Colonic mucosa (tissue), 4 donors: ENCODE measurements at places on chromosomes 13 and 19.

DNA sequence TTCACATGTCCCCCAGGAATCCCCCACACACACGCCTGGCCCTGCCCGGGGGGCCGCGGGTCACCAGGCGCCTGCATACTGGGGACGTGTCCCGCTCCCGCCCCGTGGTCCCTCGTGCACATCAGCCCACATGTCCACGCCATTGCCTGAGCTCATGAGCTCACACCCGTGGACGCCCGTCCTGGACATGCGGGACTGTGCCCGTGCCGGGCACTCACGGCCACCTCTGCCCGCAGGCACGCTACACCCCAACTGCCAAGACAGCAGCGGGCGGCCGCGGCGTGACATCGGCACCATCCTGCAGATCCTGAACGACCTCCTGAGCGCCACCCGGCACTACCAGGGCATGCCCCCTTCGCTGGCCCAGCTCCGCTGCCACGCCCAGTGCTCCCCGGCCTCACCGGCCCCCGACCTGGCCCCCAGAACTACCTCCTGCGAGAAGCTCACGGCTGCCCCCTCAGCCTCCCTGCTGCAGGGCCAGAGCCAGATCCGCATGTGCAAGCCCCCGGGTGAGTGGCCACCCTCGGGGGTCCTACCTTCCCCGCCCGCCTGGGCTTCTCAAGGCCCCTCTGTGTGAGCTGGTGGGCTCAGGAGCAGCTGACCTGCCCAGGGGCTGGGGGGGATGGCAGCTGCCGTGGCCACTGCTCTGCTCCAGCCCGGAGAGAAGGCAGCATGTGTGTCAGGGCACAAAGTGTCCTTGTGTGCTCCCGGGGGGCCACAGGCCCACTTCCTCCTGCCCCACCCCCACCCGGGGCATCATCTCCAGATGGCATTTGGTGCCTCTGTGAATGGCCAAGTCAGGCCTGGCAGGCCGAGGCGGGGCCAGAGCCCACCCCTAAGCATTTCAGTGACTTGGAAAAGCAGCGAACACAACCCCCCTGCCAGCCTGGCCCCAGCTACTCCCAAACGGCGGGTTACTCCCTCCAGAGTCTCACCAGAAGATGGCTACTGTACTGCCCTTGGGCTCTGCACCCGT, 7.1 kb downstream of the MIDN start:
- no peak for DNase-seq

DNA sequence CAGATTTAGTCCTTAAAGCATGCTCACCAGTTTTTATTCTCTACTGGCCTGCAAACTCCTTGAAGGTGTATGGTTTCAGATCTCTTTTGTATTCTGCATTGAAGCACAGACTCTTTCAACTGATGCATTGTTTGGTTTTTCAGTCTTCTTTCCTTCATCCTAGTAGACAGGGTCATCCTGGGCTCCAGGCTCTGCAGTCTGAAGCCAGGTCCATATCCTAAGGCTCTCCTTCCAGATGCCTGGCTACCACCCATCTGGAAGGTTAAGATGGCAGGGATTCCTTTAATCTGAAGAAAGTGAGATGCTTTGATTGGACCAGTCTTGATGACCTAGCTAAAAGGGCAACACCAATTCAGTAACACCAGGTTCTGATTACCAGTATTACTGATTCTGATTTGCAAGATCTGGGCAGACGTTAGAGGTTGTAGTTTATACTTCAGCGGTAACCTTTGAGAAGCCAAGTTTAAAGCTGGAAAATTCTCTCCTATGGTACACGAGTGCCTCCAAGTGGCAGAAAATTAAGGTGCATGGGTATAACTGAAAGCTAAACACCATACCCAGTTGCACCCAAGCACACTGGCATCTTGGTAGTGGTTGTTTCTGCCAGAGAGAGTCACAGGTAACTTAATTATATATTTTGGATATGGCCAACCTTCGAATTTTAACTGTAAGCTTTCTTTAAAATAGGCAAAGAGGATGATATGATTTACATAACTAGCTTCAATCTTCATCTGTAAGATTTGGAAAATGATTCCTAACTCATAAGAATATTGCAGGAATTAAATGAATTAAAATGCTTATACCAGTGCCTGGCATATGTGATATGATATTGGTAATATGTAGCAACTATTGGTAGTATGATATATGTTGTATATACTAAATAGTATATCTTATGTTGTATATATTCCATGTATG, 1651.9 kb upstream of the MIR17HG start:
- peak; percentile 24 for DNase-seq

- DNase-seq, result peak; percentile 100
Observed at GRCh38 chr13:100674872-100675660, 471 bp upstream of the TMTC4 start.

GRCh38 chr19:11586331-11586730, 8.9 kb upstream of the ACP5 start:
- no peak for DNase-seq

- DNase-seq, result no peak
Observed at GRCh38 chr13:110664673-110665072, 41.2 kb downstream of the CARS2 start.

DNA sequence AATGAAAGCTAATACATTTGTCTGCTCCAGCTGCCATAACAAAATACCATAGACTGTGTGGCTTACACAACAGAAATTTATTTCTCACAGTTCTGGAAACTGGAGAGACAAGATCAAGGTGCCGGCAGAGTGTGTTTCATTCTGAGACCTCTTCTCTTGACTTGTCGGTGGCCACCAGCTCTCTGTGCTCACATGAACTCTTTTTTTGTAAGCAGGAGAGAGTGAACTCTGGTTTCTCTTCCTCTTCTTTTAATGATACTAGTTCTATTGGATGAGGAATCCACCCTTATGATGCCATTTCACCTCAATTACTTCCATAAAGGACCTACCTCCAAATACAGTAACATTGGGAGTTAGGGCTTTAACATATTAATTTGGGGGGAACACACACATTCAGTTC, 11.7 kb downstream of the KCTD12 start:
- DNase-seq, result no peak

DNA sequence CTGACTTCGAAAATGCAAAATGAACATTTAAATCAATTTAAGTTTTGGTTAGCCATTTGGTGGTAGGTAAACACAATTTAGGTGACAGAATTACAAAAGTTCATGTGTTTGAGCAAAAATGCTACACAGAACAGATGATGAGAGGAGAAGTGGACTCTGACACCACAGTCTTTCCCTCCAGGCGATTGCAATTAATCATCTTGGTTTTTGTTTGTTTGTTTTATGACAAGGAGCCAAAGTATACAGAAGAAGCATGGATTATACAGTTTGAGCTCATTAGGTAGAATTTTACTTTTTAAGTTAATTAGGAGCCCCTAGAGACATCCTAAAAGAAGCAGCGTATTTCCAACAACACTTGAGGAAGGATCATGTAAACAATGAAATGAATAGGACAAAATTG, 49.3 kb upstream of the FREM2 start:
- no peak for DNase-seq

GRCh38 chr19:39823686-39824085, 10.3 kb downstream of the DYRK1B start:
- DNase-seq, result no peak

GRCh38 chr13:112880976-112881540, 88.0 kb upstream of the MCF2L start:
- DNase-seq, result no peak

DNA sequence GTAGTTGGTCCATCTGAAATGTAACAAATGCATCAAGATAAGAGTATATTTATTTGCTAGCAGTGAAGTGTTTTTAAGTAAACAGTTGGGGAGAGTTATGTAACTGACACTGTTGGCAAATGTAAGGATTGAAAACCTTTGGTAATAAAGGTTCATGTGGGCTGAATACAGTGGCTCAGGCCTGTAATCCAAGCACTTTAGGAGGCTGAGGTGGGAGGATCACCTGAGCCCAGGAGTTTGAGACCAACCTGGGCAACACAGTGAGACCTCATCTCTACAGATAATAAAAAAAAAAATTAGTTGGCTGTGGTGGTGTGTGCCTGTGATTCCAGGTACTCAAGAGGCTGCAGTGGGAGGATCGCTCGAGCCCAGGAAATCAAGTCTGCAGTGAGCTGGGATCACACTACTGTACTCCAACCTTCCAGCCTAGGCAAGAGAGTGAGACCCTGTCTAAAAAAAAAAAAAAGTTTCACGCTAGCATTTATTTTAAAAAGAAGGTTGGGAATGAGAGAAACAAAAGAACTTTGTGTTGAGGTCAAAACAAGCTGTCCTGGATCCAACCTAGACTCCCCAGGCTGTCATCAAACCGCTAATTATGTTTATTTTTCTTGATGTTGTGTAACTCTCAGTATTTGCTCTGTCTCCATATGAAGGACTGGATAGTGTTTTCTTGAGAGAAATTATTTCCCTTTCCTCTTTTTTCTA, 20.7 kb downstream of the SETDB2 start:
- no peak for DNase-seq

GRCh38 chr19:49614096-49614833, 23.3 kb downstream of the PRR12 start:
- DNase-seq, result no peak
